ENCODE measurements at places on chromosomes 12 and 14. TPM values are rescaled to one million over a fixed set of nuclear protein-coding genes. Genes with fewer than 3 reads are reported as not detected.

Gene SLC6A15
- not detected for total RNA-seq

- no peak for DNase-seq
Measured at GRCh38 chr14:22384167-22384549, 204.9 kb downstream of the DAD1 start.

- peak; percentile 76 for DNase-seq
Measured at GRCh38 chr14:102539544-102540314, 30.2 kb upstream of the ANKRD9 start.

DNA sequence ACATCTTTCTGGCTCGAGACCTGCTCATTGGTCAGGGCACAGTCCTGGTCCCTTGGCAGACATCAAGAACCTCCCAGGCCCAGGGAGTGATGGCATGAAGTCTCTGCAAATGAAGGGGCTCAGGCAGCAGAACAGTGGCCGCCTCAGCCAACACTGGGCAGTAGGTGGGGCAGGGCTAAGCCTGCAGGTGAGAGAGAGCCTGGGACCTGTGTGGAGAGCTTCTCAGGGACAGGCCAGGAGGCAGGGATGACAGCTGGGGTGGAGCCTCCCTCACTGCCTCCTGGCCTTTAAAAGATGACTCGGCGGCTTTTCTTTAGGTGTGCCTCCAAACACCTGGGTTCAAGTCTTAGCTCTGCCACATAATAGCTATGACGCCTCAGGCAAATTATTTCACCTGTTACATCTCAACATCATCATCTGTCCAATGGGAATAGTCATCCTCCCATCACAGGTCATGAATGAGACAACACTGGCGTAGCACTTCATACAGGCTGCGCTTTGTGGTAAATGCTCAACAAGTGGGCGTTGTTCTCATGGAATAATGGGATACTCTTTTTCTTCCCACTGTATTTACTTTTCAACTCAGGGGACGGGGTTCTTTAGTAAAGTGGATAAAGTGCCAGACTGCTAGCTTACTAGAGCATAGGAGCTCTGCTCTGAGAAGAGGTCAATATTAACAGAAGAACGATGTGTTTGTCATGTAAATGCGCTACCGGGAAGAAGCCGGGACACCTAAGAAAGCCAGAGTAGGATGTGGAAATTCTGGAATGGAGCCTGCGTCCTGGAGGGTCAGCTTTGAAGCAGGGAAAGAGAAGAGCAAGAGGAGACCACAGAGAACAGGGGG, 277.4 kb downstream of the FOXN3 start:
- no peak for DNase-seq

GRCh38 chr14:84465880-84466279, 1064.1 kb upstream of the FLRT2 start:
- no peak for DNase-seq

- no peak for DNase-seq
Measured at GRCh38 chr14:73662487-73662943, 17.7 kb downstream of the DNAL1 start.

DNA sequence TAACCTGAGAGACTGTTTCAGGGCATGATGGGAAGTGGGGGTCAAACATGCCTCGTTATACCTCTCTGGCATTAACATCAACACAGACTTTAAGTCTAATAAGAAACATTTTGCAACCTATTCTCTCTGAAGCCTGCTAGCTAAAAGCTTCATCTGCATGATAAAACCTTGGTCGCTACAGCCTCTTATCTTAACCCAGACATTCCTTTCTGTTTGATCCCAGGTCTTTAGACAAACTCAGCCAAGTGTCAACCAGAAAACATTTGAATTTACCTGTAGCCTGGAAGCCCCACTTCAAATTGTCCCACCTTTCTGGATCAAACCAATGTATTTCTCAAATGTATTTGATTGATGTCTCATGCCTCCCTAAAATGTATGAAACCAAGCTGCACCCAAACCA, 9.1 kb downstream of the PPP2R3C start:
- no peak for DNase-seq

DNA sequence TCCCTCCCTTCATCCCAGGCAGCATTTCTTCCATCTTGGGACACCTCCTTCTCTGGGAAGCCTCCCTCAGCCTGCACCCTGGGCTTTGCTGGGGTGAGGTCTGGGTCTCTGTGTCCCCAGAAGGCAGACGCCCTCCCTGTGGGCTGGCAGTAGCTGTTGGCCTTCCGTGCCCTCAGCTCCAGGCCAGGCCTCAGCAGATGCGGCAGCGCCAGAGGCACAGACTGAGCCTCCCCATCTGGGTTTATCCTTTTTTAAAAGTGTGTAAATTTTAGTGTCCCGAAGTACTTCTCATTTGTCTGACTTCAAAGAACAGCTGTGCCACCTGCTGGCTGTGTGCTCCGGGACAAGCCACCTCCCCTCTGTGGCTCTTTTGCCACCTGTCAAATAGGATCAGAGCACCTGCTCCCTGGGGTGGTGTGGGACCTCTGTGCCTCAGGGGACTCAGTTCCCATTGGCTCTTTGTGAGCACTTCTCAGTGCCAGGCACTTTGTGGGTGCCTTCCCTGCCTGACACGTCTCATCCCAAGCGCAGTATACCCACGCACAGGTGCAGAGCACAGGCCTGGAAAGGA, 11.1 kb downstream of the EXOC3L4 start:
- no peak for DNase-seq

- no peak for DNase-seq
Measured at GRCh38 chr12:9341260-9341585, 133.0 kb upstream of the PZP start.

Data from heart right ventricle (tissue), 16 donors.